ENCODE measurements at places on chromosomes 3 and 15.
A peak's percentile ranks its signal among the peaks of the same experiment; 100 is the strongest.

- DNase-seq: no peak
Observed at GRCh38 chr3:171747223-171747920, 62.9 kb downstream of the PLD1 start.

- DNase-seq: no peak
Observed at GRCh38 chr3:89851974-89852621, 744.7 kb downstream of the EPHA3 start.

DNA sequence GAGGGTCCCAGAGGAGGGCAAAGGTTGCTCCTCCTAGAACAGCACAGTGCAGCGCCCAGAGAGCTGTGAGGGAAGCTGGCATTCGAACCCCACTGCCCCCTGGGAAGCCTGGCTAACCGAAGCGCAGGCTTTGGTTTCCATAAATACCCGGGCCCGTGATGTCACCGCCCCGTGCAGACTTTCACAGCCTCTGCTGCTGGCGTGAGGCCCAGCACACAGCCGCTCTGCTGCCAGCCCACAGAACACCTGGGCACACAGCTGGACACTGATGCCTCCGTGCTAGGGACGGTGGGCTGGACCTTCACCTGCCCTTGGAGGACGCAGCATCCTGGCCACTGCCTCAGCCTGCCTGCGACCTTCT lies 1.0 kb downstream of the IQSEC1 start:
- peak; percentile 72 for DNase-seq

GRCh38 chr3:134666466-134666865 lies 15.6 kb upstream of the KY start:
- no peak for DNase-seq
